NCI-H2107 (cell line): ENCODE measurements at places on chromosomes 16 and 17.

GRCh38 chr17:12463102-12463501, 202.6 kb upstream of the MYOCD start:
- no peak for DNase-seq

- DNase-seq = no peak
Observed at GRCh38 chr16:87780385-87780989, 14.7 kb upstream of the KLHDC4 start.

- DNase-seq = no peak
Observed at GRCh38 chr17:65457635-65458257, 103.7 kb downstream of the AXIN2 start.

GRCh38 chr17:66520999-66521398, 218.6 kb downstream of the PRKCA start:
- no peak for DNase-seq

GRCh38 chr17:64110379-64111152, 19.4 kb downstream of the ERN1 start:
- DNase-seq = no peak

GRCh38 chr17:21369395-21369794, 6.8 kb upstream of the KCNJ12 start:
- DNase-seq = no peak

- no peak for DNase-seq
Observed at GRCh38 chr17:3892095-3892998, 506 bp downstream of the CAMKK1 start.
